Ascending aorta (tissue), 2 donors: ENCODE measurements at places on chromosomes 5 and 9. TPM values are rescaled to one million over a fixed set of nuclear protein-coding genes. Genes with fewer than 3 reads are reported as not detected.

Gene MYOZ3
- 1.1 TPM for total RNA-seq

Gene GAS1
- total RNA-seq: 605 TPM

Gene PCDHA1
- total RNA-seq: not detected

Gene ZFP2
- 0.75 TPM for total RNA-seq

Gene SURF6
- total RNA-seq: 5.3 TPM

Gene MOB3B
- 2.4 TPM for total RNA-seq

Gene PTCH1
- total RNA-seq: 25.2 TPM

Gene NIPBL
- 29.6 TPM for total RNA-seq

Gene PCDHGB6
- total RNA-seq: 3.9 TPM

Gene WNT8A
- not detected for total RNA-seq

Gene EGFLAM
- total RNA-seq: 4.2 TPM

Gene PTGES
- 8.9 TPM for total RNA-seq

Gene SLC36A3
- total RNA-seq: not detected

Gene ACSL6
- total RNA-seq: 7.6 TPM

Gene CDC14B
- 47.8 TPM for total RNA-seq

Gene BTNL3
- not detected for total RNA-seq

Gene CATSPER3
- total RNA-seq: not detected

Gene FREM1
- 0.85 TPM for total RNA-seq

Gene GRXCR2
- not detected for total RNA-seq

Gene PCDHB2
- 1.4 TPM for total RNA-seq

Gene HSD17B3
- not detected for total RNA-seq

Gene MAN2A1
- 37.0 TPM for total RNA-seq

Gene NIPSNAP3A
- 9.7 TPM for total RNA-seq

Gene CDX1
- not detected for total RNA-seq

Gene OTULINL
- 0.21 TPM for total RNA-seq

Gene WDR38
- not detected for total RNA-seq

Gene C9orf153
- not detected for total RNA-seq
